ENCODE measurements at places on chromosomes 5 and 9.

DNA sequence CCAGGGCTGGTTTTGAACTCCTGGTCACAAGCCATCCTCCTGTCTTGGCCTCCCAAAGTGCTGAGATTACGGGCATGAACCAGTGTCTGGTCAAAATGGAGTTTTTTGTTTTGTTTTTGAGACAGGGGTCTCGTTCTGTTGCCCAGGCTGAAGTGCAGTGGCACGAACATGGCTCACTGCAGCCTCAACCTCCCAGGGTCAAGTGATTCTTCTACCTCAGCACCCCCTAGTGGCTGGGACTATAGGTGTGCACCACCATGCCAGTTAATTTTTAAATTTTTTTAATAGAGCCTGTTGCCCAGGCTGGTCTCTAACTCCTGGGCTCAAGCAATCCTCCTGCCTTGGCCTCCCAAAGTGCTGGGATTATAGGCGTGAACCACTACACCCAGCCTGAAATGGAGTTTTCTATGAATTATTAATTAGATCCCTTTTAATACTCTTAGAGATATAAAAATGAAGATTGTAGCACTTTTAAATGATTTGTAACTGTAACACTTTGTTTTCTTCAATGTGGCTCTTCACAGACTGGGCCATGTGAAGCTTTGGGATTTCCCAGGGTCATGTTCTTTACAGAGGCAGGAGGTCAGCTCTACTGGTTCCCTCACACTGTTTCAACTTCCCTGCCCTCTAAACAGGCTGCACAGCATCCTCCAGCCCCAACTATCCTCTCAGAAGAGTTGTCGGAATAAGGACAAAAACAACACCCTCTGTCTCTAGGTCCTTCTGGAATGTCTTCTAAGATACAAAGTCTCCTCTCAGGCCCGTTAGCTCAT is 32.7 kb upstream of the SPARC start:
- peak; percentile 72 for DNase-seq

DNA sequence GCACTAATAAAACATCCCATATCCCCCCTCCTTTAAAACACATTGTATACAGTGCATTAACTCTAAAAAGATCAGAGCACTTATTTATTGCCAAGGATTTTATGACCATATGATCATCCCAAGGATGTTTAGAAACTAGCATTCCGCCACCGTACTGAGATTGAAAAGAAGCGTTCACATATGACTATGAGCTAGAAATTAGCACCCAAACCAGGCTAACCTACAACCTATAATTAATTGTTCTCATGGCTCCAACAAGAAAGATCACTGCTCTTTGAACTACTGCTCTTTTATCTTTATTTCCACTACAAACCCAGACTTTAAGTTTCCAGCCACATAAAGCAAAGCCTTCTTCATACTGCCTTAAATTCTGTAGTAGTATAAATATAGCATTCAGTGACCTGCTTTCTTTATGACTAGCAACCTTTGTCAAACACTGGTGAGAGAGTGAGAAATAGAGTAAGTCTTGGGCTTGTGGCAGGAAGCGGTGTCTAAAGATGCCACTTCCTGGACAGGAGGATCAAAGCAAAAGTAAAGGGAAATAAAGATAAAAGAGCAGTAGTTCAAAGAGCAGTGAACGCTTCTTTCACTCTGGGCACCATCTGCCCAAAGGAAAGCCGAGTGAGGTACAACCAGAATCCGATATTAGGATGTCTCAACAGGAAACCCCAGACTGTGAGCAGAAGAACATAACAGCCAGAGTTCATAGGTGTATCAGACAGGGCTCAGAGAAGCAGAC is 151.1 kb upstream of the ERCC6L2 start:
- DNase-seq, result no peak

DNA sequence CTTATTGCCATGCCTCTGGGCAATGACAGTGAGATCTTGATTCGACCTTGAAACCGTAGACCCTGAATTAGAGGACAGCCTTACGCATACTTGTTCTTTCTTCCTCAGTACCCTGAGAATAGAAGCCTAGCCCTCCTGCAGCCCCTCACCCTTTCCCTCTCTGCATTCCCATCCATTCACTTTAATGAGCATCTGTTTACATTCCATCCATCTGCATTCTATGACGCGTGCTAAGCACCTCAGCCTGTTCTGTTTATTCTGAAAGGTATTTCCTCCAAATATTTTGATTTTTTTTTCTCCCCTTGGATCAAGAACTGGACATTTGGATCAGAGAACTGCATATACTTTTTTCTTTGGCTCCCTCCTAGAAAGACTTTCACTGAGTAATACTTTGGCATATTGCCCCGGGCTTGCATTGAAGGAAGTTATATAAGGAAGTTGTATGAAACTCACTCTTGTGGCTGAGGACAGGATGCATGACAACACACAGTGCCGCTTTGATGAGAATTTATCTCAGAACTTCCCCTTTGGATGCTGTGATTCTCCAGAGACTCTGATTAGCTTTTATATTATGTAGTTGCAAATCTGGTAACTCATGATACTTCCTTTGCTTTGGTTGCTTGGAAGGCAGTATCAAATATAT is 15.7 kb downstream of the TMEM8B start:
- DNase-seq, result no peak

DNA sequence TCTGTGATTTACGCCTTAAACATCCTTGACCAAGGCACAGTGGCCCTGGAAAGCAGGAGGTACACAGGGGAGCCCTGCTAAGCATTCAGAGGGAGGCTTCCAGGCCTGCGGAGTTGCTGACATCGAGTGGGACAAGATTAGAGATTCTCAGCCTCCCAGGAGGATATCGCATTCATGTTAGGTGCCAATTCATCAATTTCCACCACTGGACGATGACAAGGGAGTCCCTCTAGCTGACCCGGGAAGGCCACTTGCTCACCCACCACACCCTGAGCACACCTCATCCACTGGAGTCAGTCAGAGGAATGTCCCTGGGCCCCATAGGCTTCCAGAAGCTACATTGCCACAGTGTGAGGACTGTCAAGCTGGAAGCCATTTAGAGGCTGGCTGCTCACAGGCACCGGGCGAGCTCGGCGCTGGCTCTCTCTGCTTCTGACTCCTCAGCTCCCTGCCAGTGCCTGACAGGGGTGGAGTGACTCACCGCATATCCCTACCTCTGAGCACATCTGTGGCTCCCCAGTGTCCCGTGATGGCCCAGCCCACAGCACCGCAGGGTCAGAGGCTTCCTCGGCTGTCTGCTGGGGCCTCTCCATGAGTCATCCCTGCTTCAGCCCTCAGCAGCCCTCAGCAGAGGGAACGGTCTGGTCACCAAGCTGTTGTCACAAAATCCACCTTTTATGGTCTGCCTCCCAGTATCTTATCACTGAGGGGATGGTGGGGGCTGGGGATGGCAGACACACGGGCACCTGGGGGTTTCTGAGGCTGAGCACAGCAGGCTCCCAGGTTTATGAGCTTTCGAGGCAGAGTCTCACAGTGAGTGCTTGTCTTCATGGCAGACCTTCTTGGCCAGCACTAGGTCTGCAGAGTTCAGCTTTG is 117.5 kb downstream of the ZNF608 start:
- DNase-seq, result no peak

GRCh38 chr5:171702135-171702770 is 83.4 kb upstream of the SMIM23 start:
- DNase-seq, result no peak

DNA sequence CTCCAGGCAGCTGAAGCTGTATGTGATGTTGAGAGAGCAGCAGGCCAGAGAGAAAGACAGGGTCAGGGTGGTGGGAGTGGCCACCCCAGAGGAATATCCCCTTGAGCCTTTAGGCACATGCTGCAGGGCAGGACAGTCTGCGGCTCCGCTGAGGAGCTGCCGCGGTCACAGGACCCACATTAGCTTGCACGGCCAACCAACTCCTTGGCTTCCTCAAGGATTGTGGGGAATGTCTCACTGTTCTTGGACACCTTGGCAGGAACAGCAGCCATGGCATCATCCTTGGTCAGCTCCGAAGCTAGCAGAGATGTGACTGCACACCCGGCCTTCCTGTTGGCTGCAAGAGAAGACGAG is 27.8 kb downstream of the PCDHGC5 start:
- no peak for DNase-seq

DNA sequence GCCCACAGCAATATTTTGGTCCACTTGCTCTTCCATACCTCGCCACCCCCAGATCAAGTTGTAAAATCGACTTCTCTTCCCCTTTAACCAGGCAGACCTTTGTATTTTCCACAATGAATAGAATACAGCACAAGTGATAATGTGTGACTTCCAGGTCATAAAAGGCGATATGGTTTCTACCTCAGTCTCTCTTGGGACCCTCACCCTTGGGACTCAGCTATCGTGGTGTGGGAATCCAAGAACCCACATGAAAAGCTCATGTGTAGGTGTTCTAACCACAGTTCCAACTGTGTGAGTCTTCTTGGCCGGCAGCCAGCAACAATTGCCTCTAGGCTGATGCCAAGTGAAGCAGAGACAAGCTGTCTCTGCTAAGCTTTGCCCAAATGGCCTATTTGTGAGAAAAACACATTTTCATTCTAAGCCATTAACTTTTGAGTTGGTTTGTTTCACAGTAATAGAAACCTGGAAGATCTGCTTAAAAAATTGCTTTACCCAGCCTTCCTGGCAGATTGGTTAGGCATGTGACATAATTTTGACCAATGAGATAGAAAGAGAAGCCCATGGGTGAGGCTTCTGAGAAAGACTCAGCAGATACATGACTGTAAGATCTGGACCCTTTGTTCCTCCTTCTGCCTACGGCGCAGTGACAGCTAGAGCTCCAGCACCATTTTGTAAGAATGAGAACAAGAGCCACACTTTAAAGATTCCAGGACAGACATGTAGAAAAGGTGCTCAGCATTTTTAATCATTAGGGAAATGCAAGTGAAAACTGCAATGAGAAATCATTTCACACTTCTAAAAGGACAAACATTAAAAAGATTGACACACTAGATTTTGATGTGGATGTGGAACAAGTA is 18.3 kb upstream of the MLLT3 start:
- DNase-seq, result peak; percentile 63

- peak; percentile 46 for DNase-seq
These were observed 96.3 kb upstream of the RANBP3L start for GRCh38 chr5:36397901-36398536.

DNA sequence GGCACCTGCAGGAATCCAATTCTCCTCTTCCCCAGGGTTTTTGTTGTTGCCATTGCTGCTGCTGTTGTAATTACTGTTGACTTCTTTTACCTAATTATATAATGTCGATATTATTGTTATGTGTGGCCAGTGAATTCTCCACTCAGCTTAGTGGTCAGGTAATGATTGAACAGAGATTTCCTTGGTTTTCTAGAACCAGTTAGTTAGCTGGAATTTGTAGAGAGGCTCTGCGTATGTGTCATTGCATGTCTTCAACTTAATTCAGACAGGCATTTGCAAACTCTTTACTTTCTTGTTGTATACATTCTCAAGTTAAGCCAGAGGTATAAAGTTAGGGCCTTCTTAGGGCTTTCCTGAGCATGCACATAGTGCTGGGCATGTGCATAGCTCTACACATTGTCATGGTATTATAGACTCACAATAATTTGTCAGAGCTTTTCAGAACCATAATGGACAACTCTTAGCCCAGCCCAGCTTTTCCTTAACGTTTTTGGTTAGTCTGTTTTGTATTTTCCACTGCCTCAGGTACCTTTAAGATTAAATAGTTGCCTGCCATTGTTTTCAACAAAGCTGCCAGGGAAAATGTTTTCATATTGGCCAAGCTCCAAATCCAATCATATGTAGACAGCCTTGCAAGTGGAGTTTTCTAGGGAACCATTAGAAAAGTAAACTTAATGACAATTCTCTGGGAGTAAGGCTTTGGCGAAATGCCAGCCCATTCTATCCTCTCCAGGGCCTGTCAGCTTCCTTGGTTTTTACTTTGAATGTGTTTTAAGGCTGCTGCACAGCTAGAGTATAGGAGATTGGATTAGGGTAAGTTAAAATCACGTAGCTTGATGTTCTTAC is 68.1 kb downstream of the UBE2R2 start:
- DNase-seq, result peak; percentile 91

- DNase-seq, result no peak
These were observed 106.4 kb downstream of the COL5A1 start for GRCh38 chr9:134747951-134748489.

DNA sequence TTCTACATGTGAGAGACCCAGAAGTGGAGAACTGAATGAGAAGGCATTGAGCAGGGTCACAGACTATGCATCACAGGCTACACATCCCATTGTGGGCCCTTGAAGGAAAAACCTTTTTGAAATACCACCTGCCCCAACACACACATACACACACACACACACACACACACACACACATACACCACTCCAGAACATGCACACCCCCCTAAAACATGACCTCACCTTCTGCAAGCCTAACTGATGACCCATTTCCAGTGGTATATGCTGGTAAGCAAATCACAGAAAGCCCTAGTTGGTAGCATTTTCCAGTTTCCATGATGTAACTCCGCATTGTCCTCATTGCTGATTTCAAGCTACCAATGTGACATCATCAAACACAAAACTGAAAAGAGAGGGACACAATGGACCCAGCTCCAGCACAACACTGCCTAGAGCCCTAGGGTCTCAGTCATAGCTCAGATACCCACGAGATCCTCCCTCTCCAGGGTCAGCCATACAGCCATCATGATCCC is 36.4 kb downstream of the THBS4 start:
- DNase-seq, result no peak

- DNase-seq, result peak; percentile 70
These were observed 19.5 kb downstream of the FAM163B start for GRCh38 chr9:133589454-133590227.

DNA sequence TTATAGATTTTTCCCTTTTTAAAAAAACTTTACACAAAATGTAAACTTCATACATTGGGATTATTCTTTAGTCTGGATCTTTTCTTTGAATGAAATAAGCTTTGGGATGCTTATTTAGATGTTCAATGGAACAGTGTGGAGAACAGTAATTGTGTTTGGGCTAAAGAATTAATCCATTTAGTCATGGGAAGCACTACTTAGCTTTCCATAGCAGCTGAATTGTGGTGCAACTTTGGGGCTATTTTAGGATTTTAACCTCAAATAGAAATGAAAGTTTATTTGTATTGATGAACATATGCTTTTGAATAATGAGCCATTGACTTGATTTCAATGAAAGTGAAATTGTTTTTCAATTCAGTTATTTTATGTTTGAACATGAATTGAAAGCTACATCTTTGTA is 72.4 kb downstream of the ZCCHC7 start:
- no peak for DNase-seq

DNA sequence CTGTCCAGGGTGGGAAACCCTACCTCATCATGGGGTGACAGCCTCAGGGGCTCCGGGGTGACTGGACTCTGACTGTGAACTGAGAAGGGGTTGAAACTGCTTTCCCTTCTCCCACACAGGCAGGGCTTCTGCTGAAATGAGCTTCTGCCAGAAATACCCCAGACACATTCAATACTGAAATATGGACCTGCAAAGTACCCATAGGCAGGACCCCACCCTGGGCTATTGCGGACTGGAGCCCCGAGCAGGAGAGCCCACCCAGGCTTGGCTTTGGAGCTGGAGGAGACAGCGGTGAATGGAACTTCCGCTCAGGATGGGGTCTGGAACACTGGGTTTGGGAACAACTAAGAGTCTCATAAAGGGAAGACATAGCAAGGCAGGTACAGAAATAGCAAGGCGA is 37.5 kb downstream of the IRX2 start:
- DNase-seq, result no peak

- no peak for DNase-seq
These were observed 158.8 kb downstream of the SLF1 start for GRCh38 chr5:94777056-94777880.

All from HAP-1 (cell line).